ENCODE measurements at places on chromosomes 5 and 9.

DNA sequence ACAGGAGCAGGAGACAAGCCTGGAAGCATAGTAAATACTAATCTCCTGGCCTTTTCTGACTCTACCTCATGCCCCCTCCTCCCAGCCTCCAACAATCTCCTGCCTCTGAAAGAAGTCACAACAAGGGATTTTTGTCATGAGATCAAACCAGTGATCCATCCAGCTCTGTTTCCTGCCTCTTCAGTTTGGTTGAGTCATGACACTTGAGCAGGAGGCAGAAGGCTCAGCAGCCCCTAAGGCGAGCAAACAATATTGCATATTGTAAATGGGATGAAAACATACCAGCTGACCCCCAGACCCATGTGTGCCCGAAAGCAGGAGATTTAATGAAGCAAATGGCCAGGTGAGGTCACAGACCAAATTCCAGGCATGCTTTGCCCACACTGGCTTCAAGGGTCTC is 272.8 kb downstream of the GAS1 start:
- DNase-seq, result no peak

- DNase-seq, result no peak
Observed at GRCh38 chr5:180090769-180091546, 19.4 kb upstream of the RNF130 start.

GRCh38 chr5:181261320-181262049 is 542 bp upstream of the TRIM52 start:
- no peak for DNase-seq

DNA sequence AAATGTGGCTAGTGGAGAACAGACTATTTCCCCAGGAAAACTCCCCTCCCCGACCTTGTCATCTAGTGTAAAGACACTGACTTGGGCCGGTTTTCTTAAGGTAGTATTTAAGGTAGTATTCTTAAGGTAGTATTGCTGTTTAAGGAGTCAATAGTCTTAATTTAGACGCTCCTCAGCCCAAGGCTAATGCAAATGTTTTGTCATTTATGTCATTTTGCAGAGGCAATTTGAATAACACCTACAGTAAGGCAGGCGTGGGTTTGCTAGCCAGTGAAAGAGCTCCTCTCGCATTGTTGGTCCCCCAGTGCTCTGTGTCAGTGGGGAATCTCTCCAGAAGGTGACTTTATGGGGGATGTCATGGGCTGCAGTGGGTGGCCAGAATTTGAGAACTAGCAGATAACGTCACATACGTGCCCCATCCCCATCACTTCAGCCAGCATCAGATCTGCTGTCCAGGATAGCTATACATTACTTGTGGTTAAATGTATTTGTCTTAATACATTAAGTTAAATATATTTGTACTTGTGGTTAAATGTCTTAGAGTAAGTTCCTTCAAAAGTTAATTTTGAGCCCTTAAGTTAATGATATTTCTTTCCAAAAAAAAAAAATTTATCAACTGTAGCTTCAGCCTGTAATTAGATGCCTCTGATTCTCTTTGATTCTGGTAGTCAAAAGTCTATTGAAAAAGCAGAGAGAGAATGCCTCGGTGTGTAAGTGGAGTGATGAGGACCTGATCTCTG is 2.6 kb downstream of the PPP1R26 start:
- DNase-seq, result no peak

GRCh38 chr9:114347675-114348074 is 18.0 kb downstream of the ORM2 start:
- DNase-seq, result peak; percentile 85

DNA sequence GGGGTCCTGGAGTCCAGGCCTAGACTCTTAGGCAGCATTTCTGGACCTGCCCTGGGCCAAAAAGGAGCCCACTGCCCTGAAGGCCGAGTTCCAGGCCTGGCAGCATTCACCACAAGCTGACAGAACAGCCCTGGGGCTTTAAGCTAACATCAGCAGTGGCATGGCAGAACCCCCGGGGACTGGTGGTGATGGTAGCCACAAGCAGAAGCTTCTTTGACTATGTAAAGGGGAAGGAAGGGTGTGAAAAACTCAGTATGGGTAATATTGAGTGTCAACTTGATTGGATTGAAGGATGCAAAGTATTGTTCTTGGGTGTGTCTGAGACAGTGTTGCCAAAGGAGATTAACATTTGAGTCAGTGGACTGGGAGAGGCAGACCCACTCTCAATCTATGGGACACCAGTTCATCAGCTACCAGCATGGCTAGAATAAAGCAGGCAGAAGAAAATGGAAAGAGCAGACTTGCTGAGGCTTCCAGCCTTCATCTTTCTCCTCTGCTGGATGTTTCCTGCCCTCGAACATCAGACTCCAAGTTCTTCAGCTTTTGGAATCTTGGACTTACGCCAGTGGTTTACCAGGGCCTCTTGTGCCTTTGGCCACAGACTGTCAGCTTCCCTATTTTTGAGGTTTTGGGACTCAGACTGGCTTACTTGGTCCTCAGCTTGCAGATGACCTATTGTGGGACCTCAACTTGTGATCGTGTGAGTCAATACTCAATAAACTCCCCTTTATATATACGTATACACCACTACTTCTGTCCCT is 661.0 kb upstream of the C9orf72 start:
- DNase-seq, result no peak

DNA sequence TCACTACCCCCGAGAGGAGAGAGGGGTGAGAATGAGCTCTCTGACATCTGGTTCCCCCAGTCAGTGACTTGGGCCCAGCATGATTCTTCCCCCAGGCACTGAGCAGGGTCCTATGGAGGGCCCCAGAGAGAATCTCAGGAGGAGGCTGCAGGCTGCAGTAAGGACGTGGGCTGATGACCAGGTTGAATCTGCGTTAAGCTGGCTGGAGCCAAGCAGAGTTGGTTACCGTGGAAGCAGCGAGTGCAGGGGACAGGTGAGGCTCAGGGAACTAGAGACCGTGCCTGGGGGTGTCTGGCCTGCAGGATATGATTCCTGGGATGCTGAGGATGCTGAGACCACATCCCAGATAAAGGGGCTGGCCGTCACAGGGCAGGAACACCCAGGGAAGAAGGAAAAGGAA is 314.3 kb upstream of the IRX1 start:
- no peak for DNase-seq

- DNase-seq, result no peak
Observed at GRCh38 chr9:129140397-129141065, 29.3 kb downstream of the PTPA start.

GRCh38 chr5:56319526-56320181 is 86.5 kb upstream of the ANKRD55 start:
- no peak for DNase-seq

DNA sequence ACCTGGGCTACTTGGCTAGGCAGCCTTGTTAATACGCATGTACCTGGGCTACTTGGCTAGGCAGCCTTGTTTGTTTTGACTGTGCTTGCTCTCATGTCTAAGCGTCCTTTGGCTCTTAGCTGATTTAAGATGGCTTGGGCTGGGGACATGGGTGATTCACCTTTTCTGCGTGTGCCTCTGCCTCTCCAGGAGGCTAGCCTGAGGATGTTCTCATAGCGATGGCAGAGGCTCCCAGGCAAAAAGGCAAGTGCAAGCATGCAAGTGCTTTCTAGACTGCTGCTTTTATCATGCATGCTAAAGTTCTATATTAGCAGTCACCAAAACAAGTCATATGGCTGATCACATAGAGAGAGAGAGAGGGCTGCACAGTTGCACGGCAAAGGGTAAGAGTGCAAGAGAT is 300.5 kb downstream of the IRX1 start:
- no peak for DNase-seq

DNA sequence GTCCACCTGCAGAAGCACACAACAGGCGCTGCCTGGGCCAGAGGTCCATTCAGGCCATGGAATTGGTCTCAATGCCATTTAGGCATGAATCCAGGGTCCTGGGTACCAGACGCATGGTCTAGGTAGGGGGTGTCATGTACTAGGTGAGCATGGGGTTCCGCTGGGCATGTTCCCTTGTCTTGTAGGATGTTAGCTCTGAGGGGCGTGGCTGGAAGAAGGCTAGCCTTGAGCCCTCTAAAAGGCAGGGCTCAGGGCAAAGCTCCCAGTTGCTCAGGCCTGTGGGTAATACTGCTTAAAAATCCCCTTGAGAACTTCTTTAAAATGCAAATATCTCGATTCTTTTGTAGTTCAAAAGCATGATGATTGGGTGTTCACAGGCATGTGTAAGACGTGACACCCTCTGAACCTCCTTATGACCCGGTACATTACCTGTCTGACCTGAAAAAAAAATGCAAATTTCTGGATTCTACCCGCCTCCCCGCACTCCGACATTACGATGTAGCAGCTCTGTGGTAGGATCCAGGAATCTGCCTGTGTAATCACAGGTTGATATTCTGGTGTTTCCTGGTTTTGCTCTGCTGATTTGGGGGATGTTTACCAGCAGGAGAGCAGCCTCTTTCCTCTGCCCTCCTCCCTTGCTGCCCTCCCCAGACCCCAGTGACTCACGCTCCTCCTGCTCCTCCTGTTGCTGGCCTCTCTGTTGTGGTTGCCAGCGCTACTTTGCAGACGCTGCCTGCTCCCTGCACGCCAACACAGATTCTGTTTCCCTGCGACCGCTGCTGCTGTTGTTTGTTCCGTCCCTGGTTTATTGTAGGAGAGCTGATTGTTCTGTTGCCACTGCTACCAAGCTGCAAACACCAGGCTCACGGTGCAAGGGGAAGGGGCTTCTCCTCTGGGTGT is 5.7 kb downstream of the TMC1 start:
- peak; percentile 31 for DNase-seq

DNA sequence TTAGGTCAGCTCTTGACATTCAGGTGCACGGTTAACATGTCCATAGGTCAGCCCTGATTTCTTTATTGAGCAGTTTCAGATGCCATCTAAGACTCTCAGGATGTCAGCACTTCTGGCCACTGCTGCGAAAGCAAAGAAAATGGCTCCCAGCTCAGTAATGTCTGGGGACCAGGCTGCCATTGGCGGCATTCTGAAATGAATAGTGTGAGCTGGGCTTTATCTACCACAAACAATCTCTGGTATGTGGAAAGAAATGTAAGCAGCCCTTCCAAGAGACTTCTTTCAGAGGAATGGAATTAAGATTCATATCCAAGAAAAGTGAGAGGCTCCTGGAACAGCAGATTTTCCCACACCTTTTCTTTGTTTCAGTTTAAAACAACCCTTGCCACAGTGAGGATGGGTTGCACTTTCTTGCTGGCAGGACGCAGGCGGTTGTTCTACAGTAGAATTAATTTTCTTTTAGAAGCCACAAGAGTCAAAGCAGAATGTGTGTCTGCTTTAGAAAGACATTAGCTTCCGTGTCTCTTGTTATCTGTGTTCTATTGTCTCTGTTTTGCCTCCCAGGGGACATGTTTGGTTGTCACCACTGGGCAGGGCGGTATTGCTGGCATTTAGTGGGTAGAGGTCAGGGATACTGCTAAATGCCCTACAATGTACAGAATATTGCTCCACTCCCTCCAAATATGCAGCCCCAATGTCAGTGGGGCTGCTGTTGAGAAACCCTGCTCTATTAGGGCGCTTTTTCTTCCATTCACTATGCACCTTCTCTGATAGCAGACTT is 149.9 kb upstream of the ANKH start:
- DNase-seq, result no peak

- DNase-seq, result no peak
Observed at GRCh38 chr5:158922816-158923215, 176.9 kb downstream of the EBF1 start.

DNA sequence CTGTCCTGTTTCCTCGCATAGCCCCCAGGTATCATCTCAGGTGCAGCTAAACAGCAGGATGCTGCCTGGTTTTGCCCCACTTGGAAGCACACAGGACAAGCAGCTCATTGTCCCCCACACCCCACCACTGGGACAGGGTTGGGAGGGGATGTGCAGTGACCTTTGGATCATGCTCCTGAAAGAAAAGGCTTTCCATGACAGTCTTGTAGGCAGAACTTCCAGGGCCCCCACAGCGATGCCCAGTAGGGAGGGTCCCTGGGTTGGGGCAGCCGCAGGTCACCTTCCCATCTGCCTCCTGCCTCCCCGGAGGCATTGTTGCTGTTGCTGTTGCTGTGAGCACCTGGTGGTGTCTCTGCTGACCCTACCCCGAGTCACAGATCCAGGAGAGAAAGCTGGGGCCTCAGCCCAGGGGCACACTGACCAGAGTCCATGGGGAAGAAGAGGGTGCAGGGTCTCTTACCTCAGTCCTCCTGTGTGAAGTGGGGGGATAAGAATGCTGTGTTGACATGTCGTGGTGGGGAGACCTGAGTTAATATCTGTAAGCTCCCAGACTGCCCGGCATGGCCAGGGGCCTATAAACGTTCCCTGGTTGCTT is 8.5 kb downstream of the CEP72 start:
- no peak for DNase-seq

- no peak for DNase-seq
Observed at GRCh38 chr5:74538206-74538661, 102.3 kb downstream of the ENC1 start.

DNA sequence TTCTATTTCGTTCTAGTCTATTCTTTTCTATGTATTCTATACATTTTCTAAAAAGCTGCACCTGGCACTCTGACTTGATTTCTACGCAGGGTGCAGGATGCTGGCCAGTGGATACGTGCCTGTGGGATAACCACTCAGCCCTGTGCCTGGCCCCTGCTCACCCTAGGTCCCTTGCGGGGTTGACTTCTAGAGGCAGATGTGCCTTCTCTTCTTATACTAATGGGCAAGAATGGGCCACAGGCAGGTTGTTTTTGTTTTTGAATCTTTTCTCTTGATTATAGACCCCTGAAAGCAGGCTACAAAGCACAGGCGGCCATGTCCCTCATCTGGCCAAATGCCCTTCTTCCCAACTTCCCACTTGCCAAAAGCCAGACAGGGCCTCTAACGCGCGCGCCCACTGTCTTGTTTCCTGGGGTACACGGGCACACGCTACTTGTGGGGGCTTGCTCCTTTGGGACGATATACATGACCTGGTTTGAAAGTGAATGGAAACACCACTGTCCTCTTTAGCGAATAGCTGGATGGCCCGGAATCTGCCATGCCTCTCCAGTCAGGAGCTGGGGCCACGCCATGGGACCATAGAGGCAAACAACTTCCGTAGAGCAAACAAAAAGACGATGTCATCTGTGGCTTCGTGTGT is 162.7 kb upstream of the IRX2 start:
- DNase-seq, result no peak

GRCh38 chr5:99025298-99026045 is 96.7 kb upstream of the CHD1 start:
- DNase-seq, result no peak

DNA sequence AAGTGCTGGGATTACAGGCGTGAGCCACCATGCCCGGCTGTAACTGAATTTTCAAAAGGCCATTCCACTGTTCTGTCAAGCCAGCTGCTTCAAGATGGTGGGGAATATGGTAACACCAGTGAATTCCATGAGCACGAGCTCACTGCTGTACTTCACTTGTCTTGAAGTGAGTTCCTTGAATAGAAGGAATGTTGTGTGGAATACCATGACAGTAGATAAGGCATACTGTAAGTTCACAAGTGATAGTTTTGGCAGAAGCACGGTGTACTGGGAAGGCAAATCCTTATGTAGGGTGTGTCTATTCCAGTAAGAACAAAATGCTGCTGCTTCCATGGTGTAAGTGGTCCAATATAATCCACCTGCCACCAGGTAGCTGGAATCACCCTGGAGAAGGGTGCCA is 6.6 kb upstream of the PRXL2C start:
- no peak for DNase-seq

GRCh38 chr5:149778303-149779123 is 48.4 kb downstream of the PPARGC1B start:
- no peak for DNase-seq
